ENCODE measurements at places on chromosomes 6 and 20.

DNA sequence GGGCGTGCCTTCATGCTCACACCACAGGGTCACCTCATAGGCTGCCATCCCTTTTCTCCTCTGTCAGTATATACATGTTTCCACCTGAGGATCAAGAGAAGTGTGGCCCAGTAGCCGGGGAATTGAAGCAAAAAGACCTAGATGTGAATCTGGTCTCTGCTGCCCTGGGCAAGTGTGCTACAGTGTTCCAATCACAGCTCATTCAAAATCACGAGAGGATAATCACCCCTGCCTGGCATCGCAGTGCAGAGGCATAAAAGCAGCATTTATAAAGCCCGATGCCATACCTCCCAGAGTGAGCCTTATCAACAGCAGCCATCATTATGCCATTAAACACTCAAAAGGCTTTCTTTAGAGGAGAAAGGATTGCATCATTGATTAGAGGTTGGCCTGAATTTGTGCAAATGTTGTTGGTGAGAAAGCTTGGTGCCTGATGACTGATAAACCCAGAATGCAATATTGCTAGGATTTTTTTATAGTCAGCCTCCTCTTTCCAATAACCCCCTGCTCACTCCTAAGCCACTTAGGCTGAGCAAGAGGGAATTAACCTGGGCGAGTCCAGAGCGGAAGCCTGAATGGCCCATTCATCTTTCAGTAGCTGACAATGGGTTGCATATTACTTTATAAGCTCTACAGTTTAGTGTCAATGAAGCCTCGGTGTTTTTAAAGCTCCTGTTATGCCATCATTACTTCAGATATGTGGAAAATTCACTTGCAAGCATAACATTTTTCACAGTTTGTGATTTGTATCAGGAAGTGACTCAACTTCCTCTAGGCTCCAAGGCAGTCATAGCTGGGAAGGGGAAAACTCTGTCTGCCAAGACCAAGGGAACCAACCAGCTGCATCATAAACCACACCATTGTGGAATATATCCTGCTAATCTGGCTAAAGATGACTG, 92.5 kb upstream of the NXT1 start:
- no peak for DNase-seq

DNA sequence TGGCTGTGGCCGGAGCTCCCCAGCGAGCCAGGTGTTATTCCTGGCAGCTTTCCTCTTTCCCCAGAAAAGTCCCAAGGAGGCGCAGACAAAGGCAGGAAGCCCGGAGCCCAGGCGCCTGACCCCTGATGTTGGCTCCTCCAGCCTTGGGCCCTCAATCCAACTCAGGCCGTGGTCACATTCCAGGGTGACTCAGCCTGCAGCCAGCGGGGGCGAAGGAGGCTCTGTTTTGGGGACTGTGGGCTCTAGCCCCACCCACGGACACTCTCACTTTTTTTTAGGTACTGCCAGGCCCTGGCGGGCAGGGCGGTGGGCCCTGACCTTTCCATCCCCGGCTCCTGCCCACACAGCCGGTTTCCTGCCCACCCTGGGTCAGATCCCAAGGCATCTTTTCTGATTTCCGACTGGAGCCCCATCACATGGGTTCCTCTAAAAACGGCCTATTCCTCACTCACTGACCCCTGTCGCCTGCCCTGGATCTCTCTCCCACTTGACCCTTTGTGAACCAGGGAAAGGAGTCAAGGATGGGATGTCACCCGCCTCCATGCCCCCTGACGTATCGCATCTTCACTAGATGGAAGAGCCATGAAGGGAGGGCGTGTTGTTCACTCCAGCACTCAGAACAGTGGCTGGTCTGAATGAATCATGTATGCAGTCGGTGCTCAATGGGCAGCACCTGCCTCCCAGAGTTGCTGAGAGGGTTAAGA, 5.5 kb downstream of the PTGIS start:
- DNase-seq, result no peak

GRCh38 chr6:65229825-65230224, 477.2 kb downstream of the EYS start:
- no peak for DNase-seq

DNA sequence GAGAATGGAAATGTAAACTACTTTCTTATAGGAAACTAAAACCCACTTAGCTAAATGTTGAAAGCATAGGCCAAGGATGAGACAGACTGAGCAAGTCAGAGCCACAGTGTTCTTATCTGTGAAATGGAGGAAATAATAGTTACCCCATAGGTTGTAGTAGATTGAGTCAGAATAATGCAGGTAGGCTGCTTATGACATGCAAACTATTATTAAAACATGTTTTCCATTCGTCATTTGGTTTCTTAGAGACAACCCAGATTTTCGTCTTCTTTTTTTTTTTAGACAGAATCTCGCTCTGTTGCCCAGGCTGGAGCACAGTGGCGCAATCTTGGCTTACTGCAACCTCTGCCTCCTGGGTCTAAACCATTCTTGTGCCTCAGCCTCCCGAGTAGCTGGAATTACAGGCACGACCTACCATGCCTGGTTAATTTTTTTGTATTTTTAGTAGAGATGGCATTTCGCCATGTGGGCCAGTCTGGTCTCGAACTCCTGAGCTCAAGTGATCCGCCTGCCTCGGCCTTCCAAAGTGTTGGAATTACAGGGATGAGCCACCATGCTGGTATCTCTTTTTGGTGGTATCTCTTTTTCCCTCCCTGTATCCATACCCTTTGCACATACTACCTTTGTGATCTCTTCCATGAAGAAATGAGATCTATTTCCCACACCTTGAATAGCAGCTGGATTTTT, 196.5 kb upstream of the ZNF217 start:
- DNase-seq, result peak; percentile 10

- DNase-seq, result no peak
Observed at GRCh38 chr6:119241540-119242309, 107.8 kb downstream of the MAN1A1 start.

- DNase-seq, result peak; percentile 69
Observed at GRCh38 chr6:168956884-168957730, 296.5 kb downstream of the THBS2 start.

GRCh38 chr6:141552463-141552862, 580.3 kb upstream of the GJE1 start:
- no peak for DNase-seq

GRCh38 chr6:154292855-154293519, 63.6 kb downstream of the IPCEF1 start:
- no peak for DNase-seq

GRCh38 chr20:18055261-18055660, 2.5 kb downstream of the OVOL2 start:
- no peak for DNase-seq

DNA sequence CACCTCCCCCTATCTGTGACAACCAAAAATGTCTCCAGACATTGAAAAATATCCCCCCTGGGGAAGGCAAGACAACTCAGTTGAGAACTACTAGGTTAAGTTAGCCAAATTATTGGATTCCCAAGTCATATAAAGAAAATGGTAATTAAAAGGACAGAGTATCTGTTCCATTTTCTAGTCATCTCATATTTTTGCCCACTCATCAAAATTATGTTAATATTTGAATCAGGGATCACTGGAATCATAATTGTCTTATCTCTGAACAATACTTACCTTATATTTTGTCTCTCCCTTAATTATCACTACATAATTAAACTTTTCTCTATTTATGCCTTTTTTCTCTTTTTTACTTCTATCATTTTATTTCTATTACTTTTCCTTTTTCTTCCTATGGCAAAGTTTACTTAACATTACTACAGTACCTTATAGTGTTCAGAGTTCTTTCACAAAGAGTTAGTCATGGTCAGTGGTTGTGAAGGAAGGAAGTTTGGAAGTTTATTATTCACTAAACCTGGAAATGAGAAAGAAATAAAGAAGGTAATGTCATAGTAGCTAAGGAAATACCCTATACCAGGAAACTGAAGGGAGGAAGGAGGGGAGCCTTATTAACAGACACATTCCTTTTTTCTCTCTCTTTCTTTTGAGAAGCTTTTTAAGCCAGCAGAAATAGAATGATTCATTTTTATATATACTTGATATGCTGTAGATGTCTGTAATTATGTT, 332.9 kb downstream of the COL12A1 start:
- no peak for DNase-seq

DNA sequence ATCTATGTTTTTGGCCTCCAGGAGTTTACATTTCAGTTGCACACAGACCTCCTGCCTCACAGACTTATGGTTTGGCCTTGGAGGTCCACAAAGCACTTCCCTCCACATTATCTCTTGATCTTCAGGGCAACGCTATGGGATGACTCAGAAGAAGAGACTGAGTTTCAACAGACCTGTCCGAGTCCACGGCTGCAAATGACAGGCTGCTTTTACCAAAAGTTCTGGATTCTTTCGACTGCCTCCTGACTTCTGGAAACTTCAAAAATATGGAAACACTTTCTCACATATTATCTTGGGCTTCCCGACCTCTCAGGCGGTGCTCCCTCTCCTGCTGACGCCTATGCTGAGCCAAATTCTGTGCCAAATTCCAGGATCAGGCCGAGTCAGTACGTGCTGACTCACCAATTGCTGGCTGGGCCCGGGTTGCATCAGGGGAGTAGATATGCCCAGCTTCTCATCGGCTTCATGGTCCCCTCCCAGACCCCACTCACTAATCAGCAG, 190.2 kb downstream of the BMP7 start:
- no peak for DNase-seq

- DNase-seq, result no peak
Observed at GRCh38 chr20:17635332-17636244, 46.5 kb downstream of the RRBP1 start.

DNA sequence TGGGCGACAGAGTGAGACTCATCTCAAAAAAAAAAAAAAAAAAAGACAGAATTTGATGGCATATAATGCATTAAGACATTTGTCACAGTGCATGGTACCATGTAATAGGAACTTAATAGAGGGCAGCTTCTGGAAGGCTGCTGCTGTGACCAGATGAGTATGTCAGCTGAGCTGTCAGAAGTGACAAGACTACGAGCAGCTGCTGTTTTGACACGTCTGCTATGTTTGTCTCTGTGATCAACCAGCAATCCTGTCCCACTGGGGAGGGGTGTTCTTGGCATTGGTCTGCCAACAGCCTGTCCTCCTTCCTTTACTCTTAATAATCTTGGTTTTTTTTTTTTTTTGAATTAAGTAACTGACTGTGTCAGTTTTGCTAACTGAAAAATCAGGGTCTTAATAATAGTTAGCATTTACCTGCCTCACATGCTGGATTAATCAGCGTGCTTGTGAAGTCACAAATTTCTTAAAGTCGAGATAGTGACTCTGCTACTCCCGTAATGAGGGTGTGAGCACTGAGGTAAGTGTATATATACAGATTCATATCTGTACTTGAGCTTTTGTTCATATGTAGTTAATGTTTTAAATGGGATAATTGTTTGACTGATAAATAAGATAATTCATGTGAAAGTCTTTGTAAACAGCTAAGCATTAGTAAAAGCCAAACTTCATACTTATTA, 152.4 kb downstream of the BMP2 start:
- no peak for DNase-seq

DNA sequence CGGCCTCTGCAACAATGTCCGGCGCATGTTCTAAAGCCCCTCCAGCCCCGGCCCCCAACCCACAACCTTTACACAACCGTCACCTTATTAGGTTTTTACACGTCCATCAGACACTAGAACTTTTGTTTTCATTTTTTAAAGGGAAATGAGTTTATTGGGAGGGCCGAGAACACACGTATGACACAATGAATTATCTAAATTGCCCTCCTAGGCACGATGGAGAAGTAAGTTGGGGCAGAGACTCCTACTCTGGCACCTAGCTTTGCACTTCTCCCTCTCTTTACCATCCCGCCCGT, 1.2 kb upstream of the DLL1 start:
- no peak for DNase-seq

DNA sequence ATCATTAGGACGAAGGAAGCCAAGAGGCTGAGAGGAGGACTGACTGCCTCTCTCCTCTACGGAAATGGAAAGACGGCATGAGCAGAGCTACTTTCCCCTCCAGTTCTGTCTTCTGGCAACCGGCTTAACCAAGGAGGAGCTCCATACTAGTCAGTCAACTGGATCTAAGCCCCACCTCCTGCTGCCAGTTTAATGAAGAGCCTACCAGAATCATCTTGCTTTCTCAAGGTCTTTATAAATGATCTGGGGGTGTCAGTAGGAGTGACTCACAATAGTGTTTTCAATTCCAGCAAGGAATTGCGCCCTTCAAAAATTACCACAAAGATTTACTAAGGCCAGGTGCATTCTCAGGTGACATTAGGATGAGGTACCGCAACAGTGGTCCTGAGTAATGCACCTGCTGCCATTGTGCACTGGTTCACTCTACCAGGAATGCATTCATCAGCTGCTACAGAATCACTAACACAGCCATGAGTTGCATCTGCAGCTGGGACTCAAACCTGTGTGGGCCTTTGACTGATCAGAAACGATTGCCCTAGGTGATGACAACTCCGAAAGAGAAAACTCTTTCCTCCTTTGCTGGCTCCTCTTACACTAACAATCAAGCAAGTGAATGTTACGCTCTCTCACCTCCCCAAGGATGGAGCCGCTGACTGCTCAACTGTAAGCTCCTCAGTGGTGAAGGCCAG, 2.8 kb downstream of the UQCC2 start:
- no peak for DNase-seq

DNA sequence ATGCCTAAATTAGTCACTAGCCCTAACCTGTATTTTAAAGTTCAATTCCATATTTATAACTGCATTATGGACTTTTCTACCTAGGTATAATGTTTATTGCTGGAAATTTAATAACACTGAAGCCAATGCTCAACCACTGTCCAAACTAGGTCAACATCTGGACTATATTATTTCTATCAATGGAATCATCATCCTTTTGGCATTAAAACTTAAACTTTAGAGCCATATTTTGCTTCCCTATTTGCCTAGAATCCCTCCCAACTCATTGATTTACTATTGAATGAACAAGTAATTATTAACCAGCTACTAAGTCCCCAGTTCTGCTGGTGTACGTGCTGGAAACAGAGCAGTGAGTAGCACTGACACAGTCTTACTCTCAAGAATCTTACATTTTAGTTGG, 291.7 kb upstream of the SPTLC3 start:
- no peak for DNase-seq

- DNase-seq, result no peak
Observed at GRCh38 chr6:142907544-142907943, 37.4 kb downstream of the HIVEP2 start.

DNA sequence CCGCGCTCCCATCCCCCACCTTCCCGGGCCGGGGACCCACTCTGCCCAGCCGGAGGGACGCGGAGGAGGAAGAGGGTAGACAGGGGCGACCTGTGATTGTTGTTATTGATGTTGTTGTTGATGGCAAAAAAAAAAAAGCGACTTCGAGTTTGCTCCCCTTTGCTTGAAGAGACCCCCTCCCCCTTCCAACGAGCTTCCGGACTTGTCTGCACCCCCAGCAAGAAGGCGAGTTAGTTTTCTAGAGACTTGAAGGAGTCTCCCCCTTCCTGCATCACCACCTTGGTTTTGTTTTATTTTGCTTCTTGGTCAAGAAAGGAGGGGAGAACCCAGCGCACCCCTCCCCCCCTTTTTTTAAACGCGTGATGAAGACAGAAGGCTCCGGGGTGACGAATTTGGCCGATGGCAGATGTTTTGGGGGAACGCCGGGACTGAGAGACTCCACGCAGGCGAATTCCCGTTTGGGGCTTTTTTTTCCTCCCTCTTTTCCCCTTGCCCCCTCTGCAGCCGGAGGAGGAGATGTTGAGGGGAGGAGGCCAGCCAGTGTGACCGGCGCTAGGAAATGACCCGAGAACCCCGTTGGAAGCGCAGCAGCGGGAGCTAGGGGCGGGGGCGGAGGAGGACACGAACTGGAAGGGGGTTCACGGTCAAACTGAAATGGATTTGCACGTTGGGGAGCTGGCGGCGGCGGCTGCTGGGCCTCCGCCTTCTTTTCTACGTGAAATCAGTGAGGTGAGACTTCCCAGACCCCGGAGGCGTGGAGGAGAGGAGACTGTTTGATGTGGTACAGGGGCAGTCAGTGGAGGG, 2.8 kb downstream of the SOX4 start:
- peak; percentile 66 for DNase-seq
